Stimulated activated CD8-positive, alpha-beta memory T cell treated with anti-CD3 and anti-CD28 coated beads, Interleukin-15, amount 100 ng/mL, for 1 hour (primary cell): ENCODE measurements at places on chromosomes 5 and 9.

- no peak for DNase-seq
Observed at GRCh38 chr9:137299938-137300337, 2.1 kb downstream of the NRARP start.

DNA sequence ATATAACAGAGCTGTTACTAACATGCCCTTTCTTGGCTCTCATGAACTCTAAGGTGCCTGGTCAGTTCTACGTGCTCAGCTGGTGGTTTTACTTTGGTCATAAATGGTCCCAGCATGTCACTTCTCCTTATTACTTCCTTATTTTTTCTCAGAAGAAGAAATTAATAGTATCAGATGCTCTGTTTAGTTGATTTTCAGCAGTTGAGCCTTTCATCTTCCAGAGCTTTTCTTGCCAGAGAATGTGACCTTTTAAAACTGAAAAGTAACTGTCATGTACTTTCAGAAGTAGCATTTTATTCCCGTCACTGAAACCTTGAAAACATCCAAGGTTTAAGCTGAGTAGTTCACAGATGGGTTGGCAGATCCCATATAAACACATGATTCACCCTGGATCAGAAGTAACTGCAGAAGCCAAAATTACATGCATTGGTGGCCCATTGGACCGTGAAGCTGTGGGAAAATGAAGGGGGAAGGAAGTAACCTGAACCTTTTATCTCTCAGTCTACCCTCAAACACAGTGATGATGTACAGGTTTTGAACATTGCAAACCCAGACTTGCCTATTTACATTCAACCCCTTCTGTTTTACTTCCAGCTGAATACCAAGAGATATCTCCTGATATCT is 50.5 kb downstream of the HACD4 start:
- DNase-seq = no peak

GRCh38 chr5:158880483-158881001 is 219.2 kb downstream of the EBF1 start:
- DNase-seq = no peak

GRCh38 chr9:70814597-70814996 is 306.8 kb downstream of the TRPM3 start:
- no peak for DNase-seq

GRCh38 chr5:103333376-103333775 is 74.8 kb downstream of the MACIR start:
- no peak for DNase-seq

GRCh38 chr5:144944936-144945335 is 774.3 kb downstream of the KCTD16 start:
- no peak for DNase-seq

- no peak for DNase-seq
Observed at GRCh38 chr9:23582836-23583235, 243.2 kb downstream of the ELAVL2 start.

GRCh38 chr5:126044111-126044668 is 379.0 kb upstream of the GRAMD2B start:
- no peak for DNase-seq

- DNase-seq = no peak
Observed at GRCh38 chr9:121322737-121323448, 47.2 kb downstream of the STOM start.

- no peak for DNase-seq
Observed at GRCh38 chr5:38162625-38163024, 95.7 kb upstream of the EGFLAM start.

DNA sequence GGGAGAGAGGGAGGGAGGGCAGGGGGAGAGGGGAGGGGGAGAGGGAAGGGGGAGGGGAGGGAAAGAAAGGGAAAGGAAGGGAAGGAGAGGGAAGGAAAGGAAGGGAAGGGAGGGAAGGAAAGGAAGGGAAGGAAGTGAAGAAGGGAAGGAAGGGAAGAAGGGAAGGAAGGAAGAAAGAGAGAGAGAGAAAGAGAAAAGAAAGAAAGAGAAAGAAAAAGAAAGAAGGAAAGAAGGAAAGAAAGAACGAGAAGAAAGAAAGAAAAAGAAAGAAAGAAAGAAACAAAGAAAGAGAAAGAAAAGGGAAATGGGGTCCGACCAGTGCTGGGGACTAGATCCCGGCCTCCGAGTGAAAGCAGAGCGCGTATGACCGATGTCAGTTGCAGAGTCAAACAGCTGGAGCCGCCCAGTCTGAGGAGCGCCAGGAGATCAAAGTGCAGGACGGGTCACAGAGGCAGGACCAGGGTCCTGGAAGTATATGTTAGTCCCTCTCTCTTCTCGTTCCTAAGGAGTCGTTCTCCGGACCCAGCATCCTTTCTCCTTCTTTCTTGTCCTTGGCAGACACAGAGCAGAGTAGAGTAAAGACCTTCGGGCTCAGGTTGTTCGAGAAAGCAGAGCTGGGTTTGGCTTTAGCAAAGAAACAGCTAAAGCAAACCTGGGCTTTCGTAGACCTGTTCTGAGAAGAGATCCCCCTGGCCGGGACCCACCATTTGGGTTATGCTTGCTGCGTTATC is 305.4 kb upstream of the MSX2 start:
- DNase-seq = no peak

DNA sequence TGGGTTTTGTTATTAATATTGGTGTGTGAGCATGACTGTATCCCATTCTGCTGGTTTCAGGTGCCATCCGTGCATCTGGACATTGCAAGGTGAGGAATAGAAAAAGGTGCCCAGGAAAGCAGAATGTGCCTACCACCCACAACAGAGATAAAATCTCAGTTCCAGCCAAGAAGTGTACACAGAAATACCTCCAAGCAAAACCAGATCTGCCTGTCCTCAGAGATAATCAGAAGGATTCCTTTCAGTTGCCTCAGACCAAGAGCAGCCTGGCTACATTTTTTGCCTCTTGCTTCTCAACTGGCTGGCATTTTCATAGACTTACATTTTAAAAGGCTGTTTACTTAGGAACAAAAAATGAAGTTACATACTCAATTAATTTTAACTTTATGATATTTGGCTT is 12.1 kb upstream of the ABLIM3 start:
- DNase-seq = no peak

DNA sequence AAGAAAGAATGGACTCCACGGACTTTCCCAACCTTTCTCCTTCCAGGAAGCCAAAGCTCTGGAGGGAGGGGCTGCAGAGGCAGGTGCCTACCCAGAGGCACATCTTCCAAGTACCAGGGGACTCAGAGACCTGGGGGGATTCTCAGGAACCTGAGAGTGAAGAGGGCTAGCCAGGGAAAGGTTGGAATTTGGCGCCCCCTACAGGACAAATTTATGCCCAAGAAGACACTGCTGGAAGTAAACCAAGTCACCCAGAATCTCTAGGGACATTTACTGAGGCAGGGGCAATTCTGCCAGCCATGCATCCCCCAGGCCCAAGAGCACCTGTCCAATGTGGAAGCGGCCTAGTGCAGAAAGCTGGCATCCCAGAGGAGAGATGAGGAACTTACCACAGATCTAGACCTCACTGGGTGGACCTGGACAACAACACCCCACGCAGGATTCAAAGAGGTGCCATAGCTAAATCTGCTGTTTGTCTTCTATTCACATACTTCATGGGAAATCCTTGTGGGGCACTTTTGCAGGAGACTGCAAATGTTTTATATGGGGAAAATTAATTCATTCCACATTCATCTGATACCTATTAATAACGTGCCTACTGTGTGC is 25.9 kb upstream of the IDNK start:
- DNase-seq = no peak

GRCh38 chr5:67657055-67657454 is 460.5 kb upstream of the CD180 start:
- no peak for DNase-seq

- no peak for DNase-seq
Observed at GRCh38 chr9:2838371-2839000, 5.4 kb downstream of the PUM3 start.

- DNase-seq = peak; percentile 36
Observed at GRCh38 chr5:96702503-96703383, 40.6 kb downstream of the CAST start.

DNA sequence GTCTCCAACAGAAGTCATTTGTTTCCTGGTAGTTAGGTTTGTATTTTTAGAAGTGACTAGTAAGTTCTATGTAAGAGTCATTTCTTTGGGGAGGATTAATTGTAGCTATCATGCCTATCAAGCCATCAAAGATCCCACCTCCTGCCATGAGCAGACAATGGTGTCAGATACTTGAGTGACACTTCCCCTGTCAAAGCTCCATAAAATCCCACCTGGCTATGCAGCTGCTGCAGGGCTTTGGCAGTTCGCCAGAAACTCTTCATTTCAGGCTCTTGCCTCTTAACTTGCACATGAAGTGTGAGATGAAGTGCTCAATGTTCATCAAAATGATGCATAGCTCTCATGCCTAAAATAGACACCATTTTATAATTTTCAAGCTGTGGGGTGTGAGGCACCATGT is 312.1 kb downstream of the CDH12 start:
- DNase-seq = no peak

- DNase-seq = no peak
Observed at GRCh38 chr9:109166771-109167601, at the start of gene FRRS1L. TSS of gene FRRS1L (minus strand) at chr9:109167249. CDS start at chr9:109167138, 111 bp downstream.

- DNase-seq = no peak
Observed at GRCh38 chr9:91825422-91825821, 124.6 kb downstream of the ROR2 start.

- no peak for DNase-seq
Observed at GRCh38 chr5:54663866-54664265, 146.3 kb downstream of the SNX18 start.

DNA sequence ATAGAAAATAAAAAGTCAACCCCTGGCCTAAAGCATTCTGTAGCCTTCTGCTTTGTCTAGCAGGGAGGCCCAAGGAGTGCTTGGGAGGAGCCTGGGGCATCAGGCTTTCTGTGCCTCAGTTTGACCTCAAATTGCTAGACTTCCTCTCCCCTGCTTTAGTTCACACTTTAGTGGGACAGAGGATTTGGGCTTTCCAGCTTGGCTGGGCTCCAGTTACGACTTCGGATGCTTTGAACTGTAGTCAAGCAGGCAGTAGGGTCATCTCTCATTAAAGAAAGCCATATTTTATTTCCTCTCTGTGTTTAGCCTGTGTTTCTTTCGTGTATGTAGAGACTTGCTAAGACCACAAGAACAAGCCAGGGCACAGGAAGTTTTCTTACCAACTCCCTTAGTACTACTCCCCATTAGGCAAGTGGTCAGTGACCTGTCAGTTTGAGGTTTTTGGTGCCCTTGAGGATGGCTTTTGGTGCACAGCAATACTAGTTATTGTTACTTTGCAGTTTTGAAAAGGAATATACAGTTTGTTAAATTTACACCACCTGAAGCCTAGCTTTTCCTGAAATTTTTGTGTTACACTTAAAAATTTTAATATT is 334.7 kb downstream of the NDUFS4 start:
- no peak for DNase-seq

DNA sequence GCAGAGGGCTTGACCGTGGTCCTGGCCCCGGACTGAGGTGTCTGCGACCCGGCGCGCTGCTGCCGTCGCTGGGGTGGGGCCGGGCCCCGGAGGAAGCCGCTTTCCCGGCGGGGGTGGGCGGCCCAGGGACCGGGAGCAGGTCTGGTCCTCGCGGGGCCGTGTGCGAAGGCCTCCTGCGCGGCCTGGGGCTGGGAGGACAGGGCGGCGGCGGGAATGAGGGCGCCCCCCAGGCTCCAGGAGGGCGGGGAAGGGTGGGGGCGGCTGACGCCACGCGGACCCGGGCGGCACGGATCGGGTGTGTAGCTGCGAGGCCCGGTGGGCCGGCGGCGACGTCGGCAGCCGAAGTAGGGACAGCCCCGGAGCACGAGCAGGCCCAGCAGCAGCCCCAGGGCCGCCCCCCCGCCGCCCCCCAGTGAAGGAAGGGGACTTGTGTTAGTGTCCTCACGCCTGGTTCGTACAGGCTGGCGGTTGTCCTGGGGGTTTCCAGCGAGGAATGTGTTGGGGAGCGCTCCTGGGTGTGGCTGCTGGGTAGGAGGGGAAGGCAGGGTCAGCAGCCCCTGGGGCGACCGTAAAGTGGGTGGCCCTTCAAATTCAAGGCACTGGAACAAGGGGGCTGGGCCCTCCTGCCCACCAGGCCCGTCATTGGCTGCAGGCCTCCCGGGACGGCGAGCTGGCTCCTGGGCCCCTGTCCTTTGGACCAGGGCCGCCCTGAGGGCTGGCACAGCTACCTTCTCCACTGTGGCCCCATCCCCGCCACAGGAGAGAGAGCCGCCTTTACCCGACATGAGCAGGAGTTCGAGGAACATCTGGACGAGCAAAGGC is 597 bp upstream of the TMEM250 start:
- no peak for DNase-seq
